ENCODE measurements at places on chromosomes 6 and 20.

- no peak for DNase-seq
Observed at GRCh38 chr6:167212713-167213005, 54.9 kb upstream of the GPR31 start.

DNA sequence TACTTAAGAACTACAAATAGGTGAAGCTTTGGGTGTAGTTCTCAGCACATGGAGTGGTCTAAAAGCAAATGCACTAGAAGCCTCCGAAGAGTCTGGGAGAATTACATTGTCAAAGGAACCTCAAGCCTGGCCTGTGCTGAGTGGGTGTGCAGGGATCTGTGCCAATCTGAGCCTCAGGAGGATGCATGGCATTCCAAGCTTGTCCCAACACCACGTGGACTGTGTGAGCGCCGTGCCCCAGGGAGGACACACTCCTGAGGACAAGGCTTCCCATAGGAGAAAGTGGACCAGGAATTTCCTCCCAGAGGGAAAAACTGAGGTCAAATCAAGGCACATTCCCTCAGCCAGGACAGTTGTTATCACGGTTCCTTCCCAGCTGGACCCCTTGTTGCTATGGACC lies 185.8 kb downstream of the QKI start:
- DNase-seq, result no peak

- no peak for DNase-seq
Observed at GRCh38 chr6:7137335-7138045, 29.7 kb downstream of the RREB1 start.

DNA sequence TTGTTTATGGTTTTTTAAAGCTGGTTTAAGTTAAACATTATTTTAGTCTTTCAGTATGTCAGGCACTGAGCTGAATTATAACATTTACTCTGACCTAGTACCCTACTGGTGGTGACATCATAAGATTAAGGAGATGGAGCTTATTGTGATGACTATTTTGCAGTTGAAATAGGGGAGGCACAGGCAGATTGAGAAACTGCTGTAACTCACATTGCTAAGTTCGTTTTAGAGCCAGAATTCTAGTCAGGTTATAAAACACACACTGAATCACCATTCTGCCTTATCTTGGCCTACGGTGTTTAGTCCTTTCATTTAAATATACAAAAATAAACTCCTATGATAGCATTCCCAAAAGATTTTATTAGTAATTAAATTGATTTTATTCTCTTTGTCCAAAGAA lies 584.1 kb downstream of the TFAP2A start:
- no peak for DNase-seq

DNA sequence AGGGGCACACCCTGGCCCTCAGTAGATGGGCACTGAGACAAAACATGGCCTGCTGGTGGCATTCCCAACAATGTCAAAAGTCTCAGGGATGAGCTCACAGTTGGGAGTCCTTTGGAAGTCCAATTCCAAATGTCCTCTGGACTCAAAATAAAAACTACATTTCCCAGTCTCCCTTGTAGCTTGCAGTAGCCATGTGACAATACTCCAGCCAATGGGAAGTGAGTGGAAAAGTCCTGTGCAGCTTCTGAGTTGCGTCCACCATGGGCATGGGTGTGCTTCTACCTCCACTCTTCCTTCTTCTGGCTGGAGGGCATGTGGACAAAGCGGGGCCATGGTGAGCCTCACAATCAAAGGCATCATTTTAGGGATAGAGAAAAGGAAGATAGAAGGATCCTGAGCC lies 5.8 kb upstream of the ADAM33 start:
- DNase-seq, result no peak

GRCh38 chr20:61967300-61967699 lies 98.4 kb downstream of the TAF4 start:
- DNase-seq, result no peak

- no peak for DNase-seq
Observed at GRCh38 chr6:83182114-83182513, 11.0 kb downstream of the PGM3 start.

DNA sequence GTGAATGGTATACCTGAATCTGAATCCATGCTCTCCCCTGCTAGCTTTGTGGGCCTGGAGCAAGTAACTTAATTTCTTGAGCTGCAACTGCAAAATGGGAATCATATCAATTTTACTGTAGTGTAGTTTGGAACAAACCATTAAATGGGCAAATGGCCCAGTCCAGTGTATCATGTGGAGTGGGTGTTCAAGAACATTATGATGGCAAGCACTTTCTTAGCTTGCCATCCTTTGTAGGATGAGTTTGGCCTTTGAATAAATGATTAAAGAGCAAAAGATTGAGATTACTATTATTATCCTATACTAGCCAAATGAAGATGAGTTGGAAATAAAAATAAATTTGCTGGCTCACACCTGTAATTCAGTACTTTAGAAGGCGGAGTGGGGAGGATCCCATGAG lies 120.4 kb downstream of the SESN1 start:
- no peak for DNase-seq

DNA sequence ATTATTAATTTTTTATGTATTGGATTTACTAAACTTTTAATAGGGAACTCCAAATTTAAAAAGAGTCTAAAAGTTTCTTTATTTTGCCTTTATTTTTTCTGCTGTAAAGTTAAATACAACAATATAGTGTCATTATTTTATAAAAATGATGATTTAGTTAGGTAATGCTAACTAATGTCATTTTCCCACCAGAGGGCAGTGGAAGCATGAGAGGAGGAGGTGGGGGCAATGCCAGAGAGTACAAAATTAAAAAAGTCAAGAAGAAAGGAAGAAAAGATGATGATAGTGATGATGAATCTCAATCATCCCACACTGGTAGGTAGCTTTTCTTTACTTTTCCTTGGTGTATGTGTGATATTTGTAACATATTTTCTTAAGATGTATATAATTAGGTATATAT lies 20.2 kb upstream of the FHL5 start:
- no peak for DNase-seq

DNA sequence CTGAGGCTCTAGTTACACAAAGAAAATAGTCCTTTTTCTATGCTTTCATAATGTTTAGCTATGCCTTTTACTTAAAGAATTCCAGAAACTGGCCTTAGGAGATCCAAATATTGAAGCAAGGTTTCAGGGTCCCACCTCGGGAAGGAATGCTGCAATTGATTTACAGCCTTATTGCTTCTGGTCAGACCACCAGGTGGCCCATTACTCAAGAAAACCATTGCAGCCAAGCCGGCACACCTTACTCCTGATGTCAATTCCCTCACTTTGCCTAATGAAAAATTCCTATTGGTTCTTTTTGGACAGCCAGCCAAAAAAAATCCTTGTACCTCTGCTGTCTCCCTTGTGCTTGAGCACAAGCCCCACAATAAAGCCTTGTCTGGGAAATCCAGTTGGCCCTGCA lies 173.9 kb downstream of the LMBRD1 start:
- DNase-seq, result no peak

DNA sequence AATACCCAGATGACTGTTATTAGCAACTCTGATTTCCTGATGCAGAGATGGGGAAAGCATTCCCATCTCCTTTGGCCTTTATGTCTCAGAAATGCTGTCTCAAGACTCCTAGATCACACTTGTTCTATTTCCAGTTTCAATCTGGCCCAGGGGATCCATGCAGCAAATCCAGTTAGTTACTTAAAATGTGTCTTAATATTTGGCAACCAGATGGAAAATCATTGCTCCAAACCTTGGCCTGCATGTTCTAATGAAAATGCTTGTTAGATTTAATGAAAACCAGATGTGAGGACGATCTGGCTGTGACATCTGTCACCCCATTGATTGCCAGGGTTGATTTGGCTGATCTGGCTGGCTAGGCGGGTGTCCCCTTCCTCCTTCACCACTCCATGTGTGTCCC lies 125.2 kb downstream of the TSHZ2 start:
- no peak for DNase-seq

DNA sequence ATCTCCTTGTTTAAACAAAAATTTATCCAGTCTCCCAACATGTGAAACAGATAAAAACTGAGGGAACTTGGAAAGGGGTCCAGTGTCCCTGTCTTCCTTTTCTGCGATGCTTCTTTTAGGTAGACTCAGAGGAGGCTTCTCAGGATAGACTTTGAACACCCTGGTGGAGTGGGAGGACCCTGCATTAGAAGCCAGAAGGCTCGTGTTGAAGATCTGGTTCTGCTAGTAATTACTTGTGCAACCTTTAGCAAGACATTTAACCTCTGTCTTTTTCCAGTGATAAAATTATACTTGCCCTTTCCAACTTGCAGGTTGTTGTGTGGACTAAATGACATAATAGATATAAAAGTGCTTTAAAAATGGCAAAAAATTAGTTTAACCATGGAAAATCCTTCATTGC lies 67.1 kb upstream of the PREP start:
- DNase-seq, result no peak

DNA sequence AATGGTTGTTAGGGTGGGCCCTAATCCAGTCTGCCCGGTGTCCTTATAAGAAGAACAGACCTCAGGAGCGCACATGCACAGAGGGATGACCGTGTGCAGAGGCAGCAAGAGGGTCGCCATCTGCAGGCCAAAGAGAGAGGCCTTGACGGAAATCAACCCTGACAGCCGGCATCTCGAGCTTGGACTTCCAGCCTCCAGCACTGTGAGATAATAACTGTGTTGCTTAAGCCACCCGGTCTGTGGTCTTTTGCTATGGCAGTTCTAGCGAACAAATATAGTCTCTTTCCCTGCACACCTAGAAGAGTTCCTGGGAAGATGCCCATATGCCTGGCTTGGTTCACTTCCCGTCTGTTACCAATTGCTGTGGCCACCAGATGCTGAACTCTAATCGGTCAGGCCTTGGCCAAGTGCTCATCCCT lies 35.3 kb upstream of the PTGIS start:
- no peak for DNase-seq

DNA sequence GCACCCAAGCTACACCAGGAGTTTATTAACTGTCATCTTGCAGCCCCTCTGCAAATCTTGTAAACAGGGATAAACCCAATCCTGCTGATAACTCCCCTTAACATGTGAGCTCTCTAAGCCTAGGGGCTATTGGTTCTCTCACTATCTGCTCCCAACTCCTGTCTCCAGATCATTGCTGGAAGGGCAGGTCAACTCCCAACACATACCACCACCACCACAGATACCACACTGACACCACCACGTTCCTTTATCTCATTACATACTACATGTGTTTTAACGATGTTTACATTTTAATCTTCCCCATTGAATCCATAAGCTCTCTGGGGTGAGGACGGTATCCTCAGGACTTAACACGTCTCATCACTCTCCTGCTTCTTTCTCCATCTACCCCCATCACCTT lies 51.8 kb downstream of the SIM1 start:
- DNase-seq, result no peak

DNA sequence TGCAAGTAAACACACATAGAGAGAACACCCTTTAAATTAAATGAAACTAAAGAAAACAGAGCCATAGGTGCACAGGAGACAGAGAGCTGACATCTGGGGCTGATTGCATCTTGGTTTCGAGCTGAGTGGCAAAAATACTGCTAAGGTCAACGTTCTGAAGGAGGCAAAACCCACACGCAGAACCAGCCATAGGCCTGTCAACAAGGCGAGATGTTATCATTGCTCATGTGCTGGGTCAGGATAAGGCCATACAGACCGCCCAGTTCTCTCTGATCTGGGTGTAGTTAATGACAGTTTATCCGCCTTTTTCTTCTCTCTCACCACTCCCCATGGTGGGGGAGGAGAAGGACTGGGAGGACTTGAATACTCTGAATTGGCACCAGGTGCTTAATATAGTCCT lies 4.5 kb upstream of the FAM110A start:
- DNase-seq, result no peak

GRCh38 chr6:55397986-55398385 lies 70.7 kb downstream of the GFRAL start:
- no peak for DNase-seq

GRCh38 chr6:111533087-111533784 lies 50.2 kb upstream of the REV3L start:
- no peak for DNase-seq

DNA sequence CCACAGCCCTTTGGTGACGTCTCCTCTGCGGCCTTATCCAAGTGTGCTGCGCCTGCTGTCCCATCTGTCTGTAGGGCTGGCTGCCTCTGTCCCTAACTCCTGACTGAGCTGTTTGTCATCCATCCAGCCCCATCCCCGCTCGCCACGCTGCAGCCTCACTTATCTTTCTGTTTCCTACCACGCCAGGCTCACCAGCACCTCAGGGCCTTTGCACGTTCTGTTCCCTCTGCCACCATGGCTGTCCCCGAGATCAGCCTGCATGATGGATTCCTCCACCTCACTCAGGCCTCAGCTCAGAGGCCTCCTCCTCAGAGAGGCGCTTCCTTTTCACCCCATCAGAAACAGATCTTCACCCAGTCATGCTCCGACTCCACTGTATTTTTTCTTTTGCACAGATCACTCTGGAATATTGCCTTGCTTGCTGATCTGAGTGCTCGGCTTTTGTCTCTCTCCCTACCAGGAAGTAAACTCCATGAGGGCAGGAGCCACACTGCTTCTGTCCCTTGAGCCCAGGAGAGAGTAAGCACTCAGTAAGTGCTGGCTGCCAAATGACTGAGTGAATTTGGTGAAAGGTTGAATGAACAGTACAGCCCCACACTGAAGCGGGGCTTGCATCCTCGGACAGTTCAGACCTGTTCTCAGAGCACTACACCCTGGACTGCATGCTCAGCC lies 34.5 kb downstream of the BPIFB1 start:
- no peak for DNase-seq

GRCh38 chr6:39561536-39562266 lies 163.5 kb downstream of the KIF6 start:
- no peak for DNase-seq

DNA sequence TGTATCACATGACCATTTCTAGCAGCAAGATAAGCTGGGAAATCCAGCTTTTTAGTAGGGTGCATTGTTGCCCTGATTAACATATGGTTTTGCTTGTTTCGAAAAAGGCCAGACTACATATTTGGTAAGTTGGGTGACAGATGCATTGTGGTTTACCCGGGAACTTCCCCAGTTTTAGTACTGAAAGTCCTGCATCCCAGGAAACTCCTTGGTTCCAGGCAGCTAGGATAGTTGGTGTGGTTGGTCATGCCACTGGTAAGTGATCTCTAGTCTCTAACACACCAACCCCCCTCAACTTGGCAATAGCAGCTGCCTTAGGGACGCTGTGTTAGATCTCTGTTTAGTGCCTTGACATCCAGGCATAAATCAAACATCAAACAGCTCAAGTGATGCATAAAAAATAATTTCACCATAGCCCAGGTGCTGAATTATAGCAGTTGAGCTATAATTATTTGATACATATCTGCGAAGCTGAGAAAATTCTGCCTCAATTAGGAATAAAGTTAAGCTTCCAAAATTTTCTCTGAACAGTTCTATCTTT lies 216.5 kb downstream of the TFAP2C start:
- DNase-seq, result no peak

DNA sequence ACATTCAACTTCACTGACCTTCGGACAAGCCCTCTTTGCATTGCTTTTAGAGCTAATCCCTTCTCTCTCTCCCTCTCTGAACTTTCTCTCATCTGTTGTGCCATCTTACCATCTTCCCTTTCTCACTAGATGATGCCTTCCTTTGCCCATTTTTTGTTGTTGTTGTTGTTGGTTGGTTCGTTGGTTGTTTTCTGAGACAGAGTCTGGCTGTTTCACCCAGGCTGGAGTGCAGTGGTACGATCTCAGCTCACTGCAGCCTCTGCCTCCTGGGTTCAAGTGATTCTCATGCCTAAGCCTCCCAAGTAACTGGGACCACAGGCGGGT lies 18.8 kb downstream of the MAP3K5 start:
- DNase-seq, result no peak

Data from stimulated activated CD8-positive, alpha-beta memory T cell treated with anti-CD3 and anti-CD28 coated beads, Interleukin-2, amount 100 ng/mL, for 1 hour (primary cell).